ENCODE measurements at places on chromosomes 3 and 15.

DNA sequence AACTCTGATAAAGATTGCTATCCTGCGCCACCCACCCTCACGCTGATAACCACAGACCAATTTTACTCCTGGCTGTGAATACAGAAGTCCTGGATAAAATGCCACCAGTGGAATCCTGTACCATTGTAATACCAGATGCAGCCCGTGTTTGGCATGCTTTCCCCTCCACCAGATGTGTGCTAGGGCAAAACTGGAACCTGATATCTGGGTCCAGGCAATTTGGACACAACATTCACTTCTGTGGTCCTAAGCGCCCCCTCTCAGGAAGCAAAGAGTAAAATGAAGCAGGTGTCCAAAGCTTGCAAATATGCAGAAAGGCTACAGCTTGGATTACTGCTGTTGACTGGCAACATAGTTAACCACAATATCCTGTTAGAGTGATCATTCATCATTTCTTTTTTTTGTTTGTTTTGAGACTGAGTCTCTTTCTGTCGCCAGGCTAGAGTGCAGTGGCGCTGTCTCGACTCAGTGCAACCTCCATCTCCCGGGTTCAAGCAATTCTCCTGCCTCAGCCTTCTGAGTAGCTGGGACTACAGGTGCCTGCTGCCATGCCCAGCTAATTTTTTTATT, 32.8 kb downstream of the LOXL1 start:
- no peak for DNase-seq

DNA sequence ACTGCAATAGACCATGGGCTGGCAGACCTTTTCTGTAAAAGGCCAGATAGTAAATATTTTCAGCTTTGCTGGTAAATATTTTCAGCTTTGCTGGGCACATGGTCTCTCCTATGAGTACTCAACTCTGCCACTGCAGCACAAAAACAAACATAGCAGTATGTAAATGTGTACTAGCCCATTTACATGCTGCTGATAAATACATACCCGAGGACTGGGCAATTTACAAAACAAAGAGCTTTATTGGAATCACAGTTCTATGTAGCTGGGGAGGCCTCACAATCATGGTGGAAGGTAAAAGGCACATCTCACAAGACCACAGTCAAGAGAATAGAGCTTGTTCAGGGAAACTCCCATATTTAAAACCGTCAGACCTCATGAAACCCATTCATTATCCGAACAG, 793.0 kb downstream of the EDEM1 start:
- no peak for DNase-seq

GRCh38 chr3:126926684-126927400, 56.1 kb upstream of the PLXNA1 start:
- no peak for DNase-seq

- no peak for DNase-seq
Observed at GRCh38 chr3:66401675-66402491, 98.9 kb downstream of the LRIG1 start.

GRCh38 chr3:181782306-181782954, 70.7 kb downstream of the SOX2 start:
- DNase-seq: no peak

DNA sequence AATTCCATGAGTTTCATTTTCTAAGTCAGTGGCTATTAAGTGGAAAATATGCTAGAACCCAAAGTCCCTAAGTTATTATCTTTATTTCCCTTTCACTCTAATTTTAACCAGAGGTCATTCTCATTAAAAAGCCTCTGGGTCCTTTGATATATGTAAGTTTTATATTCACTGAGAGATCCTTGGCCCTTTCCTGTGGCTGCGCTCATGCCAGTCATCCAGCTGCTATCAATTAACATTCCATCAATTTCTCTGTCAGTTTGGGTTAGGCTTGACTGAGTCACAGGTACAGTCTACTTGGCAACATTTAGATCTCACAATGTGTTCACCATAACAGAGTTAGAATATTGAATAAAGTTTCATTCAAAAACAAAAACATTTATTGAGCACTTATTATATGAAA, 58.0 kb upstream of the FBN1 start:
- DNase-seq: no peak

DNA sequence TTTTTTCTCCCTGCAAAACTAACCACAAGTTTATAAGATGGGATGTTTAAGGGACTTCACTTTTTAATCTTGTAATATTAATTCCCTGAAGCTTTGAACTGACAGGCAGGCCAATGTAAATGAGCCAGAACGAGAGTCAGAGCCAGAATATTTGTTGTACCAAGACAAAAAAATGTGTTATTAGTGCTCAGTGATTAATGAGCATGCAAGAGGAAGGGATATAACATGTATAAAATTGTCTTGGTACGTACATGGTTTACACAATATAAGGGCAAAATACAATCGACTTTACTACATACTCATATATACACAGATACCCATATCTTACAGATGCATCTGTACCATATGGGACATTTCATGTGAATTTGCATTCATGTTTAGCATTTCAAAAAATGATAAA, 331.2 kb downstream of the MECOM start:
- DNase-seq: no peak

- DNase-seq: no peak
Observed at GRCh38 chr3:14767245-14768051, 51.3 kb upstream of the FGD5 start.

GRCh38 chr3:105232553-105232952, 134.2 kb upstream of the ALCAM start:
- no peak for DNase-seq

GRCh38 chr15:65400760-65401610, 21.8 kb downstream of the IGDCC4 start:
- DNase-seq: peak; percentile 88

GRCh38 chr3:161336661-161337060, 34.7 kb downstream of the SPTSSB start:
- DNase-seq: no peak

DNA sequence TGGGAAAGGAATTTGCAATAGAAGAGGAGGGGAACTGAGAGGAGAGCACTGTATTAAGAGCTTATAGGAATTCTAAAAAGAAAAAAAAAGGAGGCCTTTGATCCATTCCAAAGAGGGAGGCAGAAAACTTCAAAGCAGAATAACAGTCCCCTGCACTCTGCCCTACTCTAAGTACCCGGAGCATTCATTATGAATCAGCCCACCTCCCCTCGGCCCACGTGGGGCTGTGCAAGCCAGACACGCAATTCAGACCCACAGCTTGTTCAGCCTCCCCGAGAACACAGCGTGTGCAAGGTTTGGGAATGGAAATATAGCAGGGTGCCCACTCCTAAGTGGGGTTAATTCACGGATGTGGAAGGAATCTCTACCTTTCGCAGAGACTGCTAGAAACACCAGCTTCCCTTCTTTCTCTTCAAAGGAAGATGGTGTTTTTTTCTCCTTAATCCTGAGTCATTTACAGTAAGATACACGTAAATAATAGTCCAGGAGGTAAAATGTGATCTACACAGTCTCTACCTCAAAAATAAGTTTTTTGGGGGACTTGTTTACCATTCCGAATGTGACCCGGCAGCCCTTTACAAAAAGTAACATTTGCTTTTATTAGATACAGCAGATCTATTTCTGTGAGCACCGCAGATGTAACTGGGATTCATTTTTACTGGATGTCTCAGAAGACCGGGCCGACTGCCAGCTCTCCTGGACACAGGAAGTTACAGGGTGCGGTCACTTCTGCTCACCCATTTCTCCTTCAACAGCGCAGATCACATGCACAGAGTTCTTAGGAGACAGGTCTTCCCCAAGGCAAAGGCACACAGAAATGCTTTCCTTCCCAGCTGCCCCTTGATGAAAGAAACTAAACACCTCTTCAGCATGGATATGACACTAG, 768.5 kb upstream of the CFAP20DC start:
- DNase-seq: no peak

DNA sequence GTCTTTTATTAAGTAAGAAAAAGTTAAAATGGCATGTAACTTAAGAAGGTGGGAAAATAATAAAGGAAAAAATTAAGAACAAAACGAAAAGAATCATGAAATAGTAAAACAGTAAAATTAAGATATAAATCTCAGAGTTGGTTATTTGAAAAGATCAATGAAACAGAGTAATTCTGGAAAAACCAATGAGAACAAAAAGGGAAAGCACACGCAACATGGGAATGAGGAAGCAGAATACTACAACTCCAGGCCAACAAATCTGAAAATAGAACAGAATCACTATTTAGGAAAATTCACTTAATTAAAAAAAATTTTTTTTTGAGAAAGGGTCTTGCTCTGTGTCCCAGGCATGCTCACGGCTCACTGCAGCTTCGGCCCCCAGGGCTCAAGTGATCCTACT, 30.7 kb downstream of the WHAMM start:
- no peak for DNase-seq

GRCh38 chr3:39106851-39107387, 508 bp downstream of the GORASP1 start:
- peak; percentile 56 for DNase-seq

DNA sequence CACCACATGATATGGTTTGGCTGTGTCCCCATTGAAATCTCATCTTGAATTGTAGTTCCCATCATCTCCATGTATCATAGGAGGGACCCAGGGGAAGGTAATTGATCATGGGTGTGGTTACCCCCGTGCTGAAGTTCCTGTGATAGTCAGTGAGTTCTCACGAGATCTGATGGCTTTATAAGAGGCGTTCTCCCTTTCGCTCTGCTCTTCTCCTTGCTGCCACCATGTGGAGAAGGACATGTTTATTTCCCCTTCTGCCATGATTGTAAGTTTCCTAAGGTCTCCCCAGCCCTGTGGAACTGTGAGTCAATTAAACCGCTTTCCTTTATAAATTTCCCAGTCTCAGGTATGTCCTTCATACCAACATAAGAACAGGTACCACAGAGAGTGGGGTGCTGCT, 21.9 kb downstream of the OSTN start:
- DNase-seq: no peak

DNA sequence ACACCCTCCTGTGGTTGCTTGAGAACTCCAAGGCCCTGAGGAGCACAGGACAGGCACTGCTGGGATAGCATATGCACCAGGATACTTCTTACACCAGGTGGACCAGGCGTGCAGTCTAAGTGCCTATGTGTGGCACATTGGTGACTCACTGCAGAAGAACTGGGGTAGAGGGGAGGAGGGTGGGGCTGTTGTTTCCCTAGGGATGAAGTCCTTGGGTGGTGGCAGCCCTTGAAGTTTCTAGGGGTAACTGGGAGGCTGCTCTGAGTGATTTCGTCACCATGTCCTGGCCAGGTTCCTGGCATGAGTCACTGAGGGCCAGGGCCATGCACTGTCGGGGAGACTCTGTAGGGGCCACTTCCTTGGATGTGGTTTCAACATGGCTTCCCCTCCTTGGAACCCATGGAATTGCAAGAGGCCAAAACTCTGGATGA, 15.9 kb downstream of the MYZAP start:
- DNase-seq: no peak

- DNase-seq: no peak
Observed at GRCh38 chr15:95739131-95739530, 591.4 kb upstream of the NR2F2 start.

GRCh38 chr15:74320352-74321247, 46.8 kb downstream of the CYP11A1 start:
- DNase-seq: peak; percentile 62

DNA sequence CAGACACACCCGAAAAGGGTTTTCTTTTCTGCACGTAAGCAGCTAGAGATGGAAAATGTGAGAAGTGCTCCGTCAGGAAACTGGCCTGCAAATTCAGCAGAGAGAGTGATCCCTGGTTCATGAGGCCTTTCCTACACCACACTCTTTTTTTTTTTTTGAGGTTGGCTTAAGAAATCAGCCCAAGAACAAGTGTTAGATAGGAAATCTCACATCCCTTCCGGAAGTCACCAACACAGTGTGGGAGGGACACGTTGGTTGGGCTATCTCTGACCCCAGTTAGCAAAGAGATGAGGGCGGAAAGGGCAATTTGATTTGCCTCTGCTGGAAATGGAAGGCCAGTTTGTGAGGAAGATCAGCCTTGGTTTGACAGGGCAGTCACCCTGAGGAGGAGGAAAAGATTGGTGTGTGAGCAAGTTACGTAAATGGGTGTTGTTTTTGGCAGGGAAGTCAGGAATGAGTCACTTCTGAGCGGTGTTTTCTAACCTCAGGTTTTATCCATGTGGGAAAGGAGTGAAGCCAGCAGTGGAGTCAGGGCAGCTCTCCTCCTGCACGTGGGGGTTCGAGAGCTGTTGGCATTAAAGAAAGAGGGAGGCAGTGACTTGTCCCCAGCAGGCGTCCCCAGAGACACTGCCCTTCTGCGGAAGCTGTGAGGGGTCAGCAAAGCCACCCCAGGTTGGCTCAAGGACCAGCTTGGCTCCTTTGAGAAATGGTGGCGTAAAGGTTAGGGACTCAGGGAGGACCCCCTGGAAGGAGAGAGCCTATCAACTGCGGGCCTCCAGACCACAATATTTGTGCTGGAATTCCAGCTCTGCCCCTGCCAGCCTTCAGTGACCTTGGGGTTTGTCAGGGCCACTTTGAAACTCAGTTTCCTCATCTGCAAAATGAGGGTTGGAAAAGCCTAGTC, 237.6 kb upstream of the BHLHE40 start:
- no peak for DNase-seq

DNA sequence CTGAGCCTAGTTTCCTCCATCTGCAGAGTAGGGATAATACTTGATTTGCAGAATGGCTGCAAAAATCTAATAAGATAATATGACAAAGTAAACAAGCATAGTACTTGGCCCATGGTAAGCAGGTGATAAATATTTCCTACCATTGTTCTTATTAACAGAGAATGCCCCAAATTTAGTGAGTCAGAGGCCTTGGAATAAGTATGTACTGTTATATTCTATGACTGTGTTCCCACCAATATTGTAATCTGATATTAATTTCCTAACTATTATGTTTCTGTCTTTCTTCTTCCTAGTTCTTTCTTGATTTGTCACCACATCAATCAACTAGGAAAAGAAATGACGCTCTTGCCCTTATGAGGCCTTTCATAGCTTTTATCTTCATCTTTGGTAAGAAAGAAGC, 178.4 kb upstream of the SLC2A2 start:
- no peak for DNase-seq

DNA sequence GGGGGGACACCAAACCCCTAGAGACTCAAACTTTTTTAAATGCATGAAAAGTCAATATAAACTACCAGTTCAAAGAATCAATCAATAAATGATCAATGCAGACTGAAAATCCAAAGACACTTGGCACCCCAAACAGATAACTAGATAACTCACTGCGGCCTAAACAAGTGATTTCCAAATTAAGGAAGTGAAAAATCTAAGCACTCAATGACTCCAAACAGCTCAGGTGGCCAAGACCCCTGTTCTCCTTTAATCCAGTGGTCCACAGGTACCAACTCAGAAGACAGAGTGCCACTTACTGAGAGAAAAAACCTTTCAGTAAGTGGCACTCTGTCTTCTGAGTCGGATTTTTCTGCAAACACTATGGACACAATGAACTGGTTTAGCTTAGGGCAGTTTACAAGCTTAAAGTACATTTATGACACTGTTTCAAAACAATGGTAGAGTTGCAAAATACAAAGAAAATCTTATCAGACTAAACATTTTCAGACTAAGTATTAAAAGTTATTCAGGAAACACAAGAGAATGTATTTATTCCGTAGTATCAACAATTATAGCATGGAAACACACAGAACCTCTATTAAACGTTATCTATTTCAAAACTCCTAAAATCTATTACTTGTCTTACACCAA, 4.7 kb downstream of the DLG1 start:
- no peak for DNase-seq
